ENCODE measurements at places on chromosomes 2 and 18. TPM values are rescaled to one million over a fixed set of nuclear protein-coding genes. Genes with fewer than 3 reads are reported as not detected.

RGPD6 gene
- total RNA-seq, result 11.7 TPM

CRYGD gene
- total RNA-seq, result not detected

- H3K27ac ChIP-seq, result no peak overlapping the region
- H3K4me1 ChIP-seq, result no peaks in the 10 kb centered on the region
- H3K27me3 ChIP-seq, result no peaks in the 10 kb centered on the region
- no peak overlapping the region for H3K4me3 ChIP-seq
Observed at GRCh38 chr2:135132314-135132713, 80.2 kb downstream of the RAB3GAP1 start.

INHA gene
- not detected for total RNA-seq

- no peaks in the 10 kb centered on the region for H3K27me3 ChIP-seq
- DNase-seq, result no peak
- no peak overlapping the region for H3K4me3 ChIP-seq
- H3K4me1 ChIP-seq, result no peaks in the 10 kb centered on the region
Observed at GRCh38 chr2:5766056-5766455, 73.9 kb downstream of the SOX11 start.

DNA sequence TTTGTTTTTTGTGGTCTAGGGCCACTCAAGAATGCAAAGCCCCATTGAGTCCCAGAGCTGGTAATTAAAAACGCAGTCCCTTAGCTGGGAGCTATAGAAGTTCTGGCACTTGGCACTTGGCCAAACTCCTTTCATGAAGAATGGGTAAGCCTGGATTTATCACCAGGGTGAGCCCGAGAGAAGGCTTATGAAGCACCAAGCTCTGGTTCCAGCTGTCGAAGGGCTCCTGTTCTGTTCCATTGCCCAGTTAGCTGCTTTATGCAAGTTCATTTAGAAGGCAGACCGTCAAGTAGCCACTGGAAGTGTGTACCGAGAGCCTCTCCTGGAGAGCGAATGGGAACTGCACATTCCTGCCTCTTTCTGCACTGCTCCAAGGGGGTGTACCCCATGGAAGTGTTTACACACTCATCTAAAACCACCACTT is 14.2 kb downstream of the ECEL1 start:
- no peak overlapping the region for H3K27ac ChIP-seq
- H3K4me1 ChIP-seq, result no peaks in the 10 kb centered on the region
- H3K27me3 ChIP-seq, result peaks cover 54% of the 10 kb centered on the region
- no peak for DNase-seq
- no peak overlapping the region for H3K4me3 ChIP-seq

- H3K27me3 ChIP-seq, result no peaks in the 10 kb centered on the region
- DNase-seq, result peak; percentile 0
- H3K4me1 ChIP-seq, result no peaks in the 10 kb centered on the region
- H3K27ac ChIP-seq, result no peak overlapping the region
- H3K36me3 ChIP-seq, result no peaks in the 10 kb centered on the region
- no peak overlapping the region for H3K4me3 ChIP-seq
Observed at GRCh38 chr2:219748671-219749570, 121.5 kb downstream of the SLC4A3 start.

DNA sequence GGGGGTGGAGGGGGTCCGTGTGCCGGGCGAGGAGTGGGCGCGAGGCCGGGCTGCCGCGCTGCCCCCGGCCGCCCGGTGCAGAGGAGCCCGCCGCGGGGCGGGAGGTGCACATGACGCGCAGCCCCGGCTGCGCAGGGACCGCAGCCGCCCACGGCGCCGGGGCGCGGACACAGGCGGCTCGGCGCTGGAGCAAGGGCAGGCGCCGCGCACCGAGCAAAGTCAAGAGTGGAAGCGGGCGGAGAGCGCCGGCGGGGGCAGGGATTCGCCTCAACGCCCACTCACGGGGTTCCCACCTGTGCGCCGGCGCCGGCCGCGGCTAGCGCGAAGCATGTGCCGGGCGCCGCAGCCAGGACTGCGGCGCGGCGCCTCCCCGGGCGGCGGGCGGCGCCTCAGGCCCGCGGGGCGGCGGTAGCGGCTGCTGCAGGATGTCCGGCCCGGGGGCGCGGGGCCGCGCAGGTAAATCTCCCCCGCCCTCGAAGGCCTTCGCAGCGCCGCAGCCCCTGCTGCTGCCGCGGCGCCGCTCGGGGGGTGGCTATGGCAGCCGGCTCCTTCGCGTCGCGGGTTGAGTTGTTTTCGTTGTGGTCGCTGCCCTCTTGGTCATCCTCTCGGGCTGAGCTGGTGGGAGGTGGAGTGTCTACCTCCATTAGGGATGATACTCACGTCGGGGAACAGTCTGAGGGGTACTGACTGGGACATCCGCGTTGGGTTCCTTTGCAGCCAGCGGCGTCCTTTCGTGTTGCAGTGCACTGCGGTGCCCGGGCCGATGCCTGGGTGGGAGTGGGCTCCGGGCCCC is 216.3 kb upstream of the DTNA start:
- DNase-seq, result no peak
- H3K27me3 ChIP-seq, result peaks cover 29% of the 10 kb centered on the region
- no peak overlapping the region for H3K4me3 ChIP-seq

- no peaks in the 10 kb centered on the region for H3K4me1 ChIP-seq
- H3K36me3 ChIP-seq, result no peaks in the 10 kb centered on the region
- H3K27ac ChIP-seq, result no peak overlapping the region
Observed at GRCh38 chr18:52716973-52717372, 377.0 kb downstream of the DCC start.

ANKRD30B gene
- not detected for total RNA-seq

DNA sequence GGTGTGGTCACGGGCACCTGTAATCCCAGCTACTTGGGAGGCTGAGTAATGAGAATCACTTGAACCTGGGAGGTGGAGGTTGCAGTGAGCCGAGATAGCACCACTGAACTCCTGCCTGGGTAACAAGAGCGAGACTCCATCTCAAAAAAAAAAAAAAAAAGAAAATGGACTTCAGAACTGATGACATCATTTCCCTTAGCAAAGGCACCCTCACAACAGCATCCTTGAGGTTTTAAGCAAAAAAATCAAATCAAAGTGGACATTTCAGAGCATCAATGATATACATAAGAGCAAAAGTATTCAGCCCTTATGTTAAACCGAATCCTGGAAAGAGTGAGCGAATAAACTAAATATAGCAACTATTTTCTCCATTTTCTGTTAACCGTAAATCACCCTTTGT is 45.3 kb downstream of the EPB41L3 start:
- no peaks in the 10 kb centered on the region for H3K36me3 ChIP-seq
- H3K27ac ChIP-seq, result no peak overlapping the region

DNA sequence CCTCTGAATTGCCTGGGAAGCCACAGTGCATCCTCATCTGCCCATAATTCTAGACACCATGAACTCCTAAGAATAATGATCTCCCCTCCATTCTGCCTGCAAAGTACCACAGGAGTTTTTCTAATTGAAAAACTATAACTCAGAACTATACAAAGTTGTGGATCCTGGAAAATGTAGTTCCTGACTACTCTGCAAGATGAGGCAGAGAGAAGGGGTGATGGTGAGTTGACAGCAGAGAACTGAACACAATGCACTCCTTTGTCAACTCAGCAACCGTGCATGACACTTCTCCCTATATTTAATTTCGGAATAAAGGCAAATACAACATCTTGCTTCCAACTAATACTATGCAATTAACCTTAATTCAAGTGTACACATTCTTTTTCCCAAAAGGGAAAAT is 471.1 kb upstream of the FAM98A start:
- no peaks in the 10 kb centered on the region for H3K27me3 ChIP-seq
- no peak overlapping the region for H3K27ac ChIP-seq
- no peaks in the 10 kb centered on the region for H3K36me3 ChIP-seq
- no peak for DNase-seq
- H3K4me3 ChIP-seq, result no peak overlapping the region
- no peaks in the 10 kb centered on the region for H3K4me1 ChIP-seq

DNA sequence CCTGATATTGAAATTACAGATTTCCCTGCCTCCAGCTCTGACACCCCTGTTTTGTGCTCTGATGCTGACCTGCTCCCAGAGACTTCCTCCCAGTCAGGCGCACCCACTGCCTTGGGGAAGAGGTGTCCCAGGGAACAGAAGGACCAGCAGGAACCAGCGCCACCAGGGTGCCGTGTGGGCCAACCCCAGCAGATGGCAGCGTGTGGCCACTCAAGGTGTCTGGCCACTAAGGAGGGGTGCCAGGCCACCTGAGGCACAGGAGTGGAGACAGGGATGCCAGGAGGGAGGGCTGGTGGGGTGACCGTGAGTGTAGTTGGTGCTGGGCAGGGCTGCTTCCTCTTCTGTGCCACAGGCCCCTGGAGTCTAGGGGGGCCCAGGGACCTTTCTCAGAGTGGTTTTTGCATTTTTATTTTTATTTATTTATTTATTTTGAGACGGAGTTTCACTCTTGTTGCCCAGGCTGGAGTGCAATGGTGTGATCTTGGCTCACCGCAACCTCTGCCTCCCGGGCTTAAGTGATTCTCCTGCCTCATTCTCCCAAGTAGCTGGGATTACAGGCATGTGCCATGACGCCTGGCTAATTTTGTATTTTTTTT is 56.0 kb downstream of the TEX44 start:
- peak; percentile 72 for DNase-seq
- no peak overlapping the region for H3K27ac ChIP-seq
- no peak overlapping the region for H3K4me3 ChIP-seq
- peaks cover 6% of the 10 kb centered on the region for H3K27me3 ChIP-seq
- H3K36me3 ChIP-seq, result no peaks in the 10 kb centered on the region

CFAP65 gene
- not detected for total RNA-seq
